ENCODE measurements at places on chromosomes 13 and 19.

GRCh38 chr13:33235564-33235963 is 50.0 kb downstream of the STARD13 start:
- DNase-seq, result no peak

DNA sequence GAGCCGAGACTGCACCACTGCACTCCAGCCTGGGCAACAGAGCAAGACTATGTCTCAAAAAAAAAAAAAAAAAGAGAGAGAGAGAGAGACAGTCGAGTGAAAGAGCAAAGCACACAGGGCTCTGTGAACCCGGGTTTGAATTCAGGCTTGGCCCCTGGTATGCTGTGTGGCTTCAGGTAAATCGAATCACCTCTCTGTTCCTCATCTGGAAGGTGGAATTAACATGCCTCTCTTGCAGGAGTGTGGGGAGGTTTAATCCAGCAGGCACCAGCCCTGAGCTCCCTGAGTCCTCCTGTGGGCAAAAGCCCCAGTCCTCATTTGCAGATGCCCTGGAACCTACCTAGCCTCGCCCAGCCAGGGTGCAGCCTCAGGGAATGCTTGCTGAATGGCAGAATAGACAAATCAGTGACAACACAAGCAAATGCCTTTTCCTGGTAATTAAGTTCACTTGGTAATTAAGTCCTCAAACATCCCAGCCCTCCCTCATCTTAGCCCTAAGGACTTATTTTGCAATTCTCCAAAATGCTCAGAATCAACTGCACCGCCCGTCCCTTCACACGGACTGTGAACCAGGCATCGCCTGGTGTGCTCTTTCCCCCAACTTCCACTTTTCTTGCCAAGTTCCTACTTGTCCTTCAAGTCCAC is 4.6 kb upstream of the ZNRF4 start:
- DNase-seq, result no peak

DNA sequence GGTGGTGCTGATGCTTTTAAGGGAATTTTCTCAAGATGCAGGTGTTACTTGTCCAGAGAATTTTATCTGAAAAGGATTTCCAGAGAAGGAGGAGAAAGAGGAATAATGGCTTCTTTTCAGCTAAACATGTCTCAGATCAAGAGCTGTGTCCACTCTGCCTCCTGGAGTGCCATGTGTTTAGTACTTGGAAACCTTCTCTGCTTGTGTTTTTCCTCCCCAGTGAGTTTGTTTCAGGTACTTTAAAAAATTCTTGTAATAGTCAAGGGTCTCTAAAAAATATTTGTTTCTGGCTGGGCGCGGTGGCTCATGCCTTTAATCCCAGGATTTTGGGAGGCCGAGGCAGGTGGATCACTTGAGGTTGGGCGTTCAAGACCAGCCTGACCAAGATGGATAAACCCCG is 22.7 kb downstream of the ZNF431 start:
- DNase-seq, result no peak

GRCh38 chr19:8731428-8732169 is 10.2 kb downstream of the OR2Z1 start:
- DNase-seq, result no peak

- DNase-seq, result no peak
Measured at GRCh38 chr13:44313674-44314073, 60.0 kb upstream of the SERP2 start.

- DNase-seq, result no peak
Measured at GRCh38 chr13:102443249-102443648, 41.4 kb upstream of the FGF14 start.

- DNase-seq, result peak; percentile 11
Measured at GRCh38 chr19:45716359-45717130, 14.2 kb downstream of the FBXO46 start.

DNA sequence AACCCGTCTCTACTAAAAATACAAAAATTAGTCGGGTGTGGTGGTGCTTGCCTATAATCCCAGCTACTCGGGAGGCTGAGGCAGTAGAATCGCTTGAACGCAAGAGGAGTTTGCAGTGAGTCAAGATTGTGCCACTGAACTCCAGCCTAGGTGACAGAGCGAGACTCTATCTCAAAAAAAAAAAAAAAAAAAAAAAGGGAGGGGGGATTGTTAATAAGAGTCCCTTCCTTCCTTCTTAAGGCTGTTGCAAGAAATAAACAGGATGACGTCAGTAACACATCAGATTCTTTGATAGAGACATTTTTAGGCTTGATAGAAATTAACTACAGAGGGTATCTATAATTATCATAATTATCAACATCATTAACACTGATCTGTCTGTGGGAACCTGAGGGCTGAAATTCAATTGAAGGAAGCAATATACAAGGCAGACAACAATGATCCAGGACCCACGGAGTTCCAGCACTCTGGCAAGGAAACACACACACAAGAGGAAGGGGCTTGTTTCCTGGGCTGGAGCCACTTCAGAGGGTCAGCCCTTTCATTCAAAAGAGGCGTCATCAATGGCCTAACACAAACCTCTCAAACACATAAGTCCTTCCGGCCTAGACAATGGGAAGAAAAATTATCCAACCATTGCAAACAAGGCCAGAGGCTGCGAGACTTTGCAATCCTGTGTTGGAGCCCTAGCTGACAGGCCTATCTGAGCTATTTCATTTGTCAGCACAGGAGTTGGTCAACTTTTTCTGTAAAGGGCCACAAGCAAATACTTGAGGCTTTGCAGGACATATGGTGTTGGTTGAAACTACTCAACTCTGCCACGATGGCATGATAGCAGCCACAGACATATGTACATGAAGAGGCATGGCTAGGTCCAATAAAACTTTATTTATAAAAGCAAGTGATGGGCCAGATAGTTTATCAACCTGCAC is 105.2 kb downstream of the INSR start:
- no peak for DNase-seq

GRCh38 chr19:42961119-42961518 is 24.1 kb upstream of the PSG7 start:
- no peak for DNase-seq

GRCh38 chr19:13130886-13131490 is 12.9 kb downstream of the NACC1 start:
- DNase-seq, result no peak

GRCh38 chr13:87302931-87303330 is 368.2 kb upstream of the SLITRK5 start:
- DNase-seq, result no peak

- DNase-seq, result no peak
Measured at GRCh38 chr13:43170506-43170905, 147.1 kb downstream of the DNAJC15 start.

GRCh38 chr13:79030513-79030912 is 371.6 kb upstream of the OBI1 start:
- no peak for DNase-seq

GRCh38 chr19:58183817-58184215 is 955 bp downstream of the ZNF274 start:
- peak; percentile 40 for DNase-seq

DNA sequence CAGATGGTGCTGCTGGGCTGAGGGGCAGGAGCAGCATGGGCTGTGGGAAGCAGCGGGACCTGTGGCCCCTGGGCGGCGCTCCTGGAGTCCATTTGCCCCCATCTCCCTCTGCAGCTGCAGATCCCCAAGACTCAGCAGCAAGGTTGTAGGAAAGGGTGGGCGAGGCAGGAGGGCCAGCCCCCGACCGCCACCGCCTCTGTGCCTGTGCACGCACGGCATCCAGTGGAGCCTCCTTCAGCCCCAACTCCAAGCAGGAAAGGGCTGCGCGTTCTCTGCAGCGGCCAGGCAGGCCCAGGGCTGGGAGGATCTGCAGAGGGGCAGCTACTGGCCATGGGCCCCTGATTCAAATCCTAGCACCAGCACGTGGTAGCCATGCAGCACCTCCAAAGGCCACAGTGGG is 20.8 kb downstream of the DPF1 start:
- DNase-seq, result no peak

- no peak for DNase-seq
Measured at GRCh38 chr13:84867246-84867645, 932.0 kb downstream of the SLITRK6 start.

- no peak for DNase-seq
Measured at GRCh38 chr13:84553227-84553626, 671.0 kb upstream of the SLITRK1 start.

DNA sequence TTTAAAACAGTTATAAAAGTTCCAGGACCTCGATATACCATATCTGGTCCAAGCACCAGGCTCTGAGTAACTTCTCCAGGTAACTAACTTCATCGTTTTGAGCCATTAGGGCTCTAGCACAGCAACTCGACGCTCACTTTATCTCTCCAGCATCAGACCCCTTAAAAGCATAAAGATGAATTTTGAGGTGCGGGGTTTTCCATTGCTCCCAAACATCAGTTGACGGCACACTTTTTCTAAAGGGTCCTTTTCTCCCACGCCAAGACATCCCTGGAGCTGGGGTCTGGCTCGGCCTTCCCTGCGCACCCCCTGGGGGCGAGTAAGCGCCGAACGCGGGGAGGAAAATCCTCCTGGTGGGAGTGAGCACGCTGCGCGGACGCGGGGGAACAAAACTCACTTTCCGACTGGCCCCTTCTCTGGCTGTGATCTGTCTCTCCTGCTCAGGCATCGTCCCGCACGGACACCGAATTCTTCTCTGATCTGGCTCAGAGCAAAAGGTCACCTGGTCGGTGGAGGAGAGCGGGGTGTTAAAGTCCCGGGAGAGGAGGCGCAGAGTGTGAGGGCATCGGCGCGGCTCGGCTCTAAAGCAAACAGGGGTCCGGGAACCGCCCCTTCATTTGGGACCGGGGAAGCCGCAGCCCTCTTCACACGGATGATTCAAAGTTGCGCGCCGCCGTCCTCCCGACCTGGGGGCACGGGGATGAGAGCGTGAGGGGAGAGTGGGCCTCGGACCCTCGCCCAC is at the start of gene ATP7B:
Gene ATP7B (minus strand): TSS at position 561 of the 742 bp plus-strand sequence. CDS start 113 bp downstream, at position 448.
- no peak for DNase-seq

DNA sequence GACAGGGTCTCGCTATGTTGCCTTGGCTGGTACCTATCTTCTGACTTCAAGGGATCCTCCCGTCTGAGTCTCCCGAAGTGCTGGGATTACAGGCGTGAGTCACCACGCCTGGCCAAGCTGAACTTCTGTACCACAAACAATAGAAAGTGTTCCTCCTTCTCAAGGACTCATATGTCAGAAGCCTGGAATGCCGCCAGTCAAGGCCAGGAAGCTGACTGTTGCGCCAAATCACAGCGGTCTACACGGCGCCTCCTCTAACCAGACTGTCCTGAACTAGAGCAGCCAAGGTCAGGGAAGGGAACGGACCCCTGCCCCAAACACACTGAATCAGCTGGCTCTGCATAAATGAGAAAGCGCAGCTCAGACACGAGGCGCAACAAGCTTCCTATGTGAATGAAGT is 14.6 kb downstream of the RAB20 start:
- no peak for DNase-seq

DNA sequence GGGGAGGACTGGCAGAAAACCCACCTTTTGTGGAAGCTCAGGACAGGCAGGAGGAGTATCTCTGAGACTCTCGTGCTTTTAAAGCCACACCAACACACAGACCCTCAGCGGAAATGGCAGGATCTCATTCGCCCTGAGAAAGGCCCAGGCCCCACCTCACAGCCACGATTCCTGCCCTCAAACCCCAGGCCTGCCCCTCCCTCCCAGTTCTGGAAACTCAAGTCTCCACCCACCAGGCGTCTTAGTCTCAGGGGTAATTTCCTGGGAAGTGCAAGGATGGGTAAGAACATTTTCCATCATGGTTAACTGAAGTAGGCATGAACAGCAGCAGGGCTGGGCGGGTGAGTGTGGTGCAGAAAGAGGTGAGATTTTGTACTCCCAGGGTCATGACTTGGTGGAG is 8.0 kb upstream of the PDE4C start:
- DNase-seq, result no peak

GRCh38 chr19:19026299-19026971 is 6.9 kb downstream of the SUGP2 start:
- DNase-seq, result no peak

DNA sequence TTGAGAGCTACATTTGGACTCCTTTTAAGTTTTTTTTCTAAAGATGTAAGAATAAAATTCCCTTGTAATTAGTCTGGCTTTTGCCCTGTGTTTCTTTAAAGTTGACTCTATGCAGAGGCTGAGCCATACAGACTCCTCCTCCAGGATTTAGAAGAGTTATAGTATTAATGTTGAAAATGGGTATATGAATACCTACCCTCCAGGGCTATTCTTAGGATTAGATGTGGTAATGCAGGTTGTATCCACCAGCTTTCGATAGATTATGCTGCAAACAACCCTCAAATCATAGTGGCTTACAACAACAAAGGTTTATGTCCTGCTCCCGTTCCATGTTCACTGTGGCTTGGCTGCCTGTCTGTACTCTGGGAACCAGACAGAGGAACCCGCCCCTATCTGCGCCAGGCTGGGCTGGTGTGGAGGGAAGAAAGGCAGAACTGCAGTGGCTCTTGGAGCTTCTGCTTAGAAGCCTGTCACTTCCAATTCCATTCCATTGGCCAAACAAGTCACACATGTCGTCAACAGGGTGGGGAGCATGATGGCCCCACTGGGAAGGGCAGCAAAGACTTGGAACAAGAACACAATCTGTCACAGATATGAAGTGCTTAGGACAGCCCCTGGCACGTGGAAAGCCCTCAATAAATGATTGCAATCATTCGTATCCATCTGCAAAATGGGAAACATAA is 290.8 kb downstream of the FOXO1 start:
- DNase-seq, result no peak

DNA sequence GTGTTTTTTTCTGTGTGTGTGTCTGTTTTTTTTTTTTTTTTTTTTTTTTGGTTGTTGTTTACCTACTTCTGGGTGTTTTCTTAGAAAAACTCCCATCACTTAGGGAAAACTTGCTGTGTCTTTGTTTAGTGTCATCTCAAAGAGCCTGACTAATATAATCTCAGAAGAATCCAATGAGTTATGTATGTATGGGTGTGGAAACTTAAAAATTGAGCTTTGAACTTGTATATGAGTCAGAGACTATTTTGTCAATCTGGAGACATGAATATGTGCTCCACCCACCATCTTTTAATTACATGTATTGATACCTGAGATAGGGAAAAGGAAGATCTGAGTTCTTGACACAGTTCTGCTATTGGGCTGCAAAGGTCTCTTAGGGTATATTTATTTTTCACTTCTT is 140.7 kb upstream of the SPRY2 start:
- no peak for DNase-seq

DNA sequence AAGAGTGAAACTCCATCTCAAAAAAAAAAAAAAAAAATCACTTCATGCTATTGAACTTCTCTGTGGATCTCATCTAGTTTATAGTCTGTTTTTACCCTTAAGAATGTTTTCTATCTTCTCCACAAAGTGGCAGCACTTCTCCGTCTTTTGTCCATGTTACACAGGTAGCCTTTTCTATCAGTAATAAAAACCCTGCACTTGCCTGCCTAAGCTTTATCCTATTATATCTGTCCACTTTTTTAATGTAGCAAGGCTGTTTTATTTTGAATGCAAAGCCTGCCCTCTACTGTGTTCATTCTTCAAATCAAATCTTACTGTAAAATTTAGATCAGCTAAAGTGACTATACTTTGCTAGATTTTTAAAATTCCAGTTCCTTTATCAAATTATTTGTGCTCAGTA is 124.0 kb downstream of the STOML3 start:
- no peak for DNase-seq

DNA sequence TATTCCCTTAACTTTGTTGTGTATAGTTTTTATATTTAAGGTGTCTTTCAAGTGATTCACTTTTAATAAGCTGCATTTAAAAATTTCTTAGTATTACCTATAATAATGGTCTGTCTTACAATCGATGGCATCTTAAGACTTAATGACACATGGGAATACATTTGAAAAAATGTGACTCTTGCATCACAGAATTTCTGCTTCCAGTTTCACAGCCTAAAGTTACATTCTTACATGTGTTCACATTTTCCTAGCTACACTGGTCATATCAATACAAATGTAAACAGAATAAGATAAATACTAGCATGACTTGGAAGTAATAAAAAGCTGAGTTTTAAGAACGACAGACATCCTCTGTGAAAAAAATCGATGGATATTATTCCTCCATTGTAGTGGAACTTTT is 1597.1 kb upstream of the MIR17HG start:
- DNase-seq, result no peak

GRCh38 chr13:99303863-99304521 is 3.2 kb downstream of the GPR183 start:
- peak; percentile 58 for DNase-seq

Data from CD4-positive, alpha-beta T cell treated with Interleukin-6 at 100 ng/mL for 8 hours (primary cell).